ENCODE measurements at places on chromosomes 4 and X.

GRCh38 chrX:11064276-11064675, 46.9 kb upstream of the HCCS start:
- DNase-seq: no peak

GRCh38 chr4:110075083-110075738, 123.2 kb downstream of the ELOVL6 start:
- no peak for DNase-seq

DNA sequence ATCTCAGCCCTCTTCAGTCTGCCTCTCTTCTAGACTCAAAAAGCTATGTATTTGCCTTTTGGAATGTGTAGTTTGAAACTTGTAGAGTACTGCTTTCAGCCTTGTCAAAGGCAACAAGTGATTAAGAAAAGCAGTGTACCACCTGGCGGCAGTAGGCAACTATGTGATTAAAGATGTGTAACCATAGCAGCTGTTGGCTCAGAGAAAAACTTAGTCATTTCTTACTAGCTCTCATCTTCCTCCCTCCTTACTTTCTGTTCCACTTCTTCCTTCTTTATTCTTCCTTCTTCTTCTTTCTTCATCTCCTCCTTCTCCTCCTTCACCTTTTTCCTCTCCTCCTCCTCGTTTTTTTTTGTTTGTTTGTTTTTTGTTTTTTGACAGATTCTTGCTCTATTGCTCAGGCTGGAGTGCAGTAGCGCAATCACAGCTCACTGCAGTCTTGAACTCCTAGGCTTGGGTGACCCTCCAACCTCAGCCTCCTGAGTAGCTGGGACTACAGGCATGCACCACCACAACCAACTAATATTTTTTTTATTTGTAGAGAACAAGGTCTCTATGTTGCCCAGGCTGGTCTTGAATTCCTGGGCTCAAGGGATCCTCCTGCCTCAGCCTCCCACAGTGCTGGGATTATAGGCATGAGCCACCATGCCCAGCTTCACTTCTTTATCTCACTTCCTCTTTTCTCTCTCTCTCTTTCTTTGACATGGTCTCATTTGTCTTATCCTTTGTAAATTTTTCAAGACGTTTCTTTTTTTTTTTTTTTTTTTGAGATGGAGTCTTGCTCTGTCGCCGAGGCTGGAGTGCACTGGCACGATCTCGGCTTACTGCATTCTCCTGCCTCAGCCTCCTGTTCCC, 32.6 kb downstream of the ABHD18 start:
- DNase-seq: no peak

DNA sequence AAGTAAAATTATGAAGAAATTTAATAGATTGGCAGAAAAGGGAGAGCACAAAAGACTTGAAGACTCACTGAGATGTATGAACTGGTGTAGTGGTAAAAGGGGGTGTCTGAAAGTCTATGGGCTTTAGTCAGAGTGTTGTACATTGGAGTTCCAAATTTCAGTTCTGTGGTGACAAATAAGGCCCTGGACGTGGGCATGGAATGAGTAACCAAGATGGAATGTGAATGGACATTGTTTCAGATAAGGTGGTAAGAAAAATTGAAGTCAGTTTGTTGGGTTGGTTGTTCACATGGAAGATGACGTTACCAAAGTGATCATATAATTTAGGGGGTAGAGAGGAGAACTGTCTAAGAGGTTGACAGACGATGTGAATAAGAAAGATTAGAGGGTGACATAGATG, 13.9 kb downstream of the CYSLTR1 start:
- no peak for DNase-seq

GRCh38 chrX:124231451-124231759, 101.1 kb upstream of the TEX13D start:
- no peak for DNase-seq

GRCh38 chrX:71148278-71148663, 3.6 kb downstream of the NLGN3 start:
- no peak for DNase-seq

DNA sequence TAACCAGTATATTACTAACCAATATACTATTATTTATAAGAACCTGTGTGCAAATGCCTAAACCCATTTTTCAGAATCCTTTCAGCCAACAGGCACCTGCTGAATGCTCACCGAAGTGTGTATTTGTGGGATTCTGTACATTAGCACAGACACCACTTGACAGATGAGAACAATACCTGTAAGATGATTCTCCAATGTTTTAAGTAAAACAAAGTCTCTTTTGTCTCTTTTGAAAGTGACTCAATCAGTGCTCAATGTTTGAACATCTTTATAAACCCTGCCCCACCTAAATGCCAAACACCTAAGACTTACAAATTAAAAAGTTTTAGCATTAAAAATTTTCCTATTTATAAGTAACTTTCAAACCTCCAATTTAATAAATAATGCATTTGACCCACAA, 763 bp downstream of the ASB9 start:
- no peak for DNase-seq
